Liver (tissue), 10 donors: ENCODE measurements at places on chromosomes 3 and 15.
A peak's percentile ranks its signal among the peaks of the same experiment; 100 is the strongest.

GRCh38 chr3:56928379-56929068, 126.8 kb upstream of the ARHGEF3 start:
- no peak for DNase-seq
- H3K27me3 ChIP-seq, result no peaks in the 10 kb centered on the region
- H3K4me3 ChIP-seq, result no peak overlapping the region
- peaks cover 3% of the 10 kb centered on the region for H3K4me1 ChIP-seq
- H3K36me3 ChIP-seq, result no peaks in the 10 kb centered on the region

- H3K4me3 ChIP-seq, result no peak overlapping the region
- no peaks in the 10 kb centered on the region for H3K27me3 ChIP-seq
- H3K4me1 ChIP-seq, result no peaks in the 10 kb centered on the region
- no peak for DNase-seq
- no peak overlapping the region for H3K27ac ChIP-seq
Measured at GRCh38 chr3:66702126-66702525, 201.3 kb upstream of the LRIG1 start.

DNA sequence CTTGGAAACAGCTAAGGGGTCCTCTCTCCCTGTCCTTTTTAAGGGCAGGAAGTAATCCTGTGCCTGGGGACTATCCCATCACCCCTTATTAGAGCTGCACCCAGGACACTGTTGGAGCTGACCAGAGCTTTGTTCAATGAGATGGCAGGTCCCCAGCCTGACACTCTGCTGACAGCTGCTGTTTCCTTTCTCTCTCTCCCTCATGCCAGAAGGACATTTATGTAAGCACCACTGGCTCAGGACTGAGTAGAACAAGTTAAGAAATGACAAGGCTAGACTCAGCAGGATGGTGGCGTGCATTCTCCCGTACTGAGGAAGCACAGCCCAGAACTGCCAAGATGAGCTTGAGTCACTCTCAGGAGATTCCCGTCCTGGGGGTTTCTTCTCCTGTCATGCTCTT, 17.3 kb downstream of the GJD2 start:
- no peaks in the 10 kb centered on the region for H3K27me3 ChIP-seq
- no peaks in the 10 kb centered on the region for H3K4me1 ChIP-seq
- no peak overlapping the region for H3K4me3 ChIP-seq
- no peaks in the 10 kb centered on the region for H3K36me3 ChIP-seq
- no peak overlapping the region for H3K27ac ChIP-seq

GRCh38 chr3:13484851-13485590, 4.9 kb downstream of the HDAC11 start:
- H3K4me3 ChIP-seq, result no peak overlapping the region
- peak; percentile 86 for DNase-seq
- peak overlapping the region; percentile 81 for H3K27ac ChIP-seq
- no peaks in the 10 kb centered on the region for H3K36me3 ChIP-seq

DNA sequence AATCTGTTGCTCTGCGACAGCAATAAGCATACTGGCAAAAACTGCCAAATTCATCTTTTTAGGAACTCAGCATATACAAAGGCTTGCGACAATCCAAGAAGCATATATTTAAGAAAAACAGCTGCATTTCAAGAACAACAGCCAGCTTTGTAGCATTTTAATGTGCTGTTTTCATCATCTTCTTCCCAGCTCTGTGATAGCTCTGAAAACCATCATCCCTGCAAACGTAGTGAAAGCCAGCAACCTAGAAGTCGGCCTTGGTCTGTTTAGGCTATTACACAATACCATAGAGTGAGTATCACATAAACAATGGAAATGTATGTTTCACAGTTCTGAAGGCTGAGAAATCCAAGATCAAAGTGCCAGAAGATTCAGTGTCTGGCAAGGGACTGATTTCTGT, 187.5 kb downstream of the NAALADL2 start:
- H3K4me3 ChIP-seq, result no peak overlapping the region
- DNase-seq, result no peak
- H3K27ac ChIP-seq, result no peak overlapping the region
- no peaks in the 10 kb centered on the region for H3K36me3 ChIP-seq
- H3K27me3 ChIP-seq, result no peaks in the 10 kb centered on the region

DNA sequence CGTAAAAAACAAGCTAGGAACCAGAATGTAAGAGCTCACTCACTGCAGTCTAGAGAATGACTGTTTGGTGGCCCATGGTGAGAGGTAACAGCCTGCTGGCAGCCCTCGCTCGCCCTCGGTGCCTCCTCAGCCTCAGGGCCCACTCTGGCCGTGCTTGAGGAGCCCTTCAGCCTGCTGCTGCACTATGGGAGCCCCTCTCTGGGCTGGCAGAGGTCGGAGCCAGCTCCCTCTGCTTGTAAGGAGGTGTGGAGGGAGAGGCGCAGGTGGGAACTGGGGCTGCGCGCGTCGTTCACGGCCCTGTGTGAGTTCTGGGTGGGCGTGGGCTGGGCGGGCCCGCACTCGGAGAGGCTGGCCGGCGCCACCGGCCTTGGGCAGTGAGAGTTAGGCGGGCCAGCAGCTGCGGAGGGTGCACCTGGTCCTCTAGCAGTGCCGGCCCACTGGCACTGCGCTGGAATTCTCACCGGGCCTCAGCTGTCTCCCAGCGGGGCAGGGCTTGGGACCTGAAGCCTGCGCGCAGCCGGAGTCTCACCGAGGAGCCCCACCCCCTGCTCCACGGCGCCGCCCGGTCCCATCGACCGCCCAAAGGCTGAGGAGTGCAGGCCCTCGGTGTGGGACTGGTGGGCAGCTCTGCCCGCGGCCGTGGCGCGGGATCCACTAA, 420.6 kb downstream of the RBMS3 start:
- H3K27me3 ChIP-seq, result no peaks in the 10 kb centered on the region
- no peak for DNase-seq
- H3K27ac ChIP-seq, result no peak overlapping the region
- no peak overlapping the region for H3K4me3 ChIP-seq

DNA sequence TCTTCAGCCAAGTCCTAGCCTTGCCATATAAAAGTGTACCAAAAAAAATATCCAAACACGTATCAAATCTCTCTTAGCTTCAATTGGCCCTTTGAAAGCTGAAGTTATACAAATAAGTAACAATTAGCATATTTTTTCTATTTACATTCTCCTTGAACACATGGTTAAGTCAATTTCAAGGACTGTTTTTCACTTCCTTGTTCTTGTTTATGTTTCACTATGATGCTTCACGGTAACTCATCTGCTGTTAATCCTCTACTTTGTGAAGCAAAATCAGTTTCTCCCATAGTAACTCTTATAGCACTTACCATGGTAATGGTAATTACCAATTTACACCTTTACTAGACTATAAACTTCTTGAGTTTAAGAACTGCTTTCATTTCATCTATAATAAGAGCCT, 10.6 kb upstream of the SPRED1 start:
- no peak overlapping the region for H3K4me3 ChIP-seq
- no peak overlapping the region for H3K27ac ChIP-seq
- H3K36me3 ChIP-seq, result no peaks in the 10 kb centered on the region
- DNase-seq, result no peak

DNA sequence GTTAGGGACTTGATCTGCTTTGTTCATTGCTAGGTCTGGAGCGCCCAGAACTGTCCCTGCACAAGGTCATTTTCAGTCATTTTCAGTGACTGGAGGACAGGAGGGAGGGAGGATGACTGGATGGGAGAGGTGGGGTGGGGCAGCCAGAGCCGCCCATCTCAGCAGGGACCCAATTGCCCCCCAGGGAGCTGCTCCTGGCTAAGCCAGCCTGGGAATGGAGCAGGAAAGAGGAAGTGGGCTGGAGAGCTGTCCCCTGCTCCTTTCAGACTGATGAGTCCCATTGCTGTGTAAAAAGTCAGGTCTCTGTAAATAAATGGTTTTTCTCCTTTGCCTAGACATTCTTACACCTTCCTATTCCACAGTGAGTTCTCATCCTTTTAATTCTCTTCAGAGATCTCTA, 98.4 kb upstream of the RAD18 start:
- DNase-seq, result no peak
- no peak overlapping the region for H3K4me3 ChIP-seq
- no peak overlapping the region for H3K27ac ChIP-seq
- no peaks in the 10 kb centered on the region for H3K27me3 ChIP-seq
- no peaks in the 10 kb centered on the region for H3K4me1 ChIP-seq

DNA sequence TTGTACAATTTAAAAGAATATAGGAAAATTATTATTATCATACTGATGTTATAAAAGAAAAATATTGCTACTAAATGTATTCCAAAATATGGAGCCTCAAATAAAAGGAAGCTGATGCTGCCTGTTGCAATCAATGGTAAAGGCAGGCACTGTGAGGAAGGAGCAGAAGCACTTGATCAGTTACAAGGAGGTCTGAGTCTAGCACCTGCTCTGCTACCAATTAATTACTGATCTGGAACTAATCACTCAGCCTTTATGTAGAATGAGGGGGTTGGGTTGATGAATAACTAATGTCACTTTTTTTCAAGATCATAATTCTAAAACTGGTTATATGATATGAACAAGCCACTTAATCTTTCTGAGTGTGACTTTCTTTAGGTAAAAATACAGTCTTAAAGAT, 5.5 kb downstream of the ADGRG7 start:
- H3K4me1 ChIP-seq, result peaks cover 2% of the 10 kb centered on the region
- H3K4me3 ChIP-seq, result no peak overlapping the region
- no peak overlapping the region for H3K27ac ChIP-seq
- no peaks in the 10 kb centered on the region for H3K27me3 ChIP-seq
- DNase-seq, result no peak
- no peaks in the 10 kb centered on the region for H3K36me3 ChIP-seq

- peaks cover 44% of the 10 kb centered on the region for H3K27me3 ChIP-seq
- H3K27ac ChIP-seq, result no peak overlapping the region
- no peaks in the 10 kb centered on the region for H3K36me3 ChIP-seq
- DNase-seq, result no peak
- H3K4me3 ChIP-seq, result no peak overlapping the region
Measured at GRCh38 chr15:59996298-59997041, 7.6 kb upstream of the FOXB1 start.

- no peak overlapping the region for H3K4me3 ChIP-seq
- DNase-seq, result no peak
- H3K27me3 ChIP-seq, result no peaks in the 10 kb centered on the region
- no peaks in the 10 kb centered on the region for H3K4me1 ChIP-seq
Measured at GRCh38 chr3:143832433-143832832, 15.8 kb downstream of the SLC9A9 start.

GRCh38 chr3:25831578-25831977, 41.7 kb downstream of the OXSM start:
- DNase-seq, result no peak
- no peaks in the 10 kb centered on the region for H3K4me1 ChIP-seq
- no peaks in the 10 kb centered on the region for H3K27me3 ChIP-seq
- no peak overlapping the region for H3K27ac ChIP-seq
- no peaks in the 10 kb centered on the region for H3K36me3 ChIP-seq
- H3K4me3 ChIP-seq, result no peak overlapping the region

DNA sequence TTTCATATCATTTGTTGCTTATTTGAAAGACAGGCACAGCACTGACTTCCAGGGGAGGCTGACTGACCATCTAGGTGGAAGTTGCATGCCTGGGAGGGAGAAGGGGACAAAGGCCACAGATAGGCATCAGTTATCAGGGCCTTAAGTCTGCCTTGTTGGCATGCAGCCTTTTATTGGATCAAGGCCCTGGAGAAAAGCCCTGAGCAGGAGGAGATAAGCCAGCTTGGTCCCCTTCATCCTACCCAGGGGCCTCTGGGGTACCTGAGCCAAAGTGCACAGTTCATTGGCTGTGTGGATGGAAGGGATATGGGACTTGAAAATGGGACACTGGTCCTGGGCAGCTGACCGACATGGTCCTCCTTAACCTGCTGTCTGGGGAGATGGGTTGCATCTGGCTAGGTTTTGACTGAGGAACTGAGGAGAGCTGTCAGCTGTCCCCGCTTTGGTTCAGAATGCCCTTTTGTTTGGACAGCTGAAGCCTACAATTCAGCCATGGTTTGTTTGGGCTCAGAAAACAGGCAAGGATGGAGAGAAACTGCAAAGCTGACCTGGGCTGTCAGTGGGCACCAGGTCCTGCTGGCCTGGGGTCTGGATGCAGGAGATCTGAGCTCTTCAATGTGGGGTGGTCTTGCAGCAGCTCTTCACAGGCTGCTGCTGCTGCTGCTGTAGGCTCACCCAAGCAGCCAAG, 60.0 kb downstream of the FLNB start:
- DNase-seq, result no peak
- H3K4me3 ChIP-seq, result no peak overlapping the region
- no peaks in the 10 kb centered on the region for H3K36me3 ChIP-seq
- H3K27me3 ChIP-seq, result no peaks in the 10 kb centered on the region
- H3K4me1 ChIP-seq, result peaks cover 11% of the 10 kb centered on the region
- no peak overlapping the region for H3K27ac ChIP-seq

DNA sequence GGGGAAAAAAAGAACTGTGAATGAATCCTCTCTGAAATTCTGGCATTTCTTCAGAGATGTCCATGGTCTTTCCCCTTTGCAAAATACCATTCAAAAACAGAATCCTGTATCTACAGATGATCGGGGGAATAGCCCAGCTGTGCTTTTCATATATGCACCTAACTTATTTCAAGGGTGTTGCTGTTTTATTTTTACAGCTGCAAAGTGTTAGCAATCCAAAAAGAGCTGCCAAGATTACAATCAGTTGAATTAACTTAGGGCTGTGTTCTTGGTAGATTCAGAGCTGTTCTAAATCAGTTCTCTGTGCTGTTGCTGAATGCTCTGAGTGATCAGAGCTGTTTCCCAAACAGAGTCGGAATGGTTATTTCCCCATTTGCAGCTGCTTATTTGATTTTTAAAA, 175.7 kb upstream of the SEMA6D start:
- no peaks in the 10 kb centered on the region for H3K36me3 ChIP-seq
- no peak overlapping the region for H3K4me3 ChIP-seq
- DNase-seq, result no peak
- no peak overlapping the region for H3K27ac ChIP-seq
- no peaks in the 10 kb centered on the region for H3K27me3 ChIP-seq

GRCh38 chr3:189369636-189370035, 197.9 kb downstream of the TPRG1 start:
- H3K4me1 ChIP-seq, result no peaks in the 10 kb centered on the region
- DNase-seq, result no peak
- peaks cover 2% of the 10 kb centered on the region for H3K27me3 ChIP-seq
- H3K27ac ChIP-seq, result no peak overlapping the region
- no peak overlapping the region for H3K4me3 ChIP-seq
- H3K36me3 ChIP-seq, result no peaks in the 10 kb centered on the region

DNA sequence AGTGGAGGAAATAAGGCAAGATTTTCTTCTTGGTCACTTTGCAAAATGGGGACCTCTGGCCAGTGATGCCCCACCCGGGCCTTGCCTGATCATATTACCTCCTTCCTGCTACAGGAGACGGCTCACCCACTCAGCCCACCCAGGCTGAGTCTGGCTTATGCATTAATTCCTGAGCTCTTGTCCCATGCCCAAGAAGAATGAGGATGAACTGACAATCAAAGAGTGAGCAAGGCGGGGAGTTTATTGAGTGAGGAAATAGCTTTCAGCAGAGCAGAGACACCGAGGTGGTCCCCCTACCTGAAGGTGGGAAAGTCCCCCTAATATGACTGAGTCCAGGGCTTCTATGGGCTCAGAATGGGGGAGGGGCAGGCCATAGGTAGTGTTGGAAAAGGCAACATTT, 107.5 kb downstream of the EOMES start:
- no peaks in the 10 kb centered on the region for H3K36me3 ChIP-seq
- peak overlapping the region; percentile 33 for H3K4me3 ChIP-seq
- H3K4me1 ChIP-seq, result no peaks in the 10 kb centered on the region
- no peak overlapping the region for H3K27ac ChIP-seq
- H3K27me3 ChIP-seq, result no peaks in the 10 kb centered on the region
- no peak for DNase-seq
